ENCODE measurements at places on chromosomes 6 and 20.

DNA sequence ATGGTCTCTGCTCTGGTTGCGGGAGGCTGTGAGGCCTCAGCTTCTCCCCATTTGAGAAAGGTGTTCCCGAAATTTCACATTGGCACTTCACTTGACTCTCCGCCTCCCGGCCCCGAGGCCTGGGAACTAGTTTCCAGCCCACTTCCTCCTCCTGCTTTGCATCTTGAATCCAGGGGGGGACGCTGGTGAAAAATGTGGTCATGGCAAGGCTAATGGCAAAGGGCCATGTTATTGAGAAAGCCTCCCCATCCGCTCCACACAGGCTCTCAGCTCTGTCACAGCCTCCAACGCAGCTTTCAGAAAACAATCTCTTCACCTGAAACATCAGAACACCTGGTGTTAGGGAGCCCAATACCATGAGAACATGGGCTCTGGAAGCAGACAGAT, 5.6 kb downstream of the PLAGL2 start:
- DNase-seq: peak; percentile 15

- DNase-seq: no peak
These were observed 155.1 kb upstream of the MLIP start for GRCh38 chr6:53956068-53956711.

DNA sequence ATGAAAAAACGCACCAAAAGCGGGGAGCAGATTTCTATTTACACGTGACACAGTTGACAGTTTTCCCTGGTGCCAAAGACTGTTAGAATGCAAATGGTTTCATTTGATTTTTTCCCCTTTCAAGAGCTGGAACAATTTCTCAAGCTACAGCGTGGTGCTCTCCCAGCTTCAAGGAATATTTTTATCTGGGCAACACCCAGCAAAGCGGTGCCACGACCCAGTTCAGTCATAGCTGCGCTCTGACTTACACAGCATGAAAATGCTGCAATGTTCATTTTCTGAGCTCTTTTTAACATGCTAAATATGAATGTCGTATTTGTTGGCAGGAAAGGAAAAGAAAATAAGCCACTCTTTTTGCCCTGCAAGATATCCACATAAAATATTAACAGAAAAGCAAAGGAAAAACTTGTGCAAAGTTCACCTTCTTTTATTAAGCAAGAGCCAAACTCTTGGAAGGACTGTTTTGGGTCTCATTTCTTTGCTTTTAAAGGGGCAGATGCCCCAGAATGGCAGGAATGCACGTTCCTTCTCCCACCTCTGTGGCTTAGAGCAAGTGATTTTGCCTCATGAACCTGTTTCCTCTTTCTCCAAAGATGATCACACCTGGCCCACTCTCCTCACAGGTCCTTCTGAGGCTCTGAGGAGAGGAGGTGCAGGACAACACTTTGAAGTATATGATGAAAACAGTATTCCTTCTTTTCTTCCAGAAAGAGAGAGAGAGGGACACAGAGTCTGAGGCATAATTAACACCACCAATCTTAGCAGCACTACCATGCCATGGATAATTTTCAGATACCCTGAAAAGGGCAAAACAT, 47.0 kb downstream of the TTI1 start:
- no peak for DNase-seq

- no peak for DNase-seq
These were observed 121.7 kb upstream of the MYLIP start for GRCh38 chr6:16007146-16007545.

All from GF-D8 (cell line).